ENCODE measurements at places on chromosomes 6 and 20.

DNA sequence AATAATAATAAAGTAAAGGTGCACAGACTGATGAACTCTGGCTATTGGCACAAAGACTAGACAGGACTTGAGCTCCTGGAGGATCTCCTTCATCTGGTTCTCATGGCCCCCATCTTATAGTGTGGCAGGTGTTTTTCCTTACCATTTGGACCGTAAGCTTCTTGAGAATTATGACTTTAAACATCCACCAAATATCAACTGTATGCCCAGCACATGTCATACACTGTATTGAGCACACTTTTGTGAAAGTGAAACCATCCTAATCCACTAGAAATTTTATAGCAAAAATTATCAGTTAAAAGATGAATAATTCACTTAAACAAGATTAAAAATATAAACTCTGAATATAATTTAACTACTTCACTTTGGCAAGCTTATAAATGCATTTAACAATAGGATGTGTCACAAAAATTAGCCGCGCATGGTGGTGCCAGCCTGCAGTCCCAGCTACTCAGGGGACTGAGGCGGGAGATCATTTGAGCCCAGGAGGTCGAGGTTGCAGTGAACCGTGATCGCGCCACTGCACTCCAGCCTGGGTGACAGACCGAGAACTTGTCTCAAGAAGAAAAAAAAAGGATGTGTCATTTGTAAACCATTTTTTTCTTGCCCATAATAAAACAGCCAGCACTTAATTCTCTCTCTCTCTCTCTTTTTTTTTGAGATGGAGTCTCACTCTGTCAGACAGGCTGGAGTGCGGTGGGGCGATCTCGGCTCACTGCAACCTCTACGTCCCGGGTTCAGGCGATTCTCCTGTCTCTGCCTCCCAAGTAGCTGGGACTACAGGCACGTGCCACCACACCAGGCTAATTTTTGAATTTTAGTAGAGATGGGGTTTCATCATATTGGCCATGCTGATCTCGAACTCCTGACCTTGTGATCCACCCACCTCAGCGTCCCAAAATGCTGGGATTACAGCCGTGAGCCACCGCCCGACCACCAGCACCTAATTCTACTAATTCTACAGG is 9.1 kb downstream of the HIVEP2 start:
- DNase-seq = no peak

DNA sequence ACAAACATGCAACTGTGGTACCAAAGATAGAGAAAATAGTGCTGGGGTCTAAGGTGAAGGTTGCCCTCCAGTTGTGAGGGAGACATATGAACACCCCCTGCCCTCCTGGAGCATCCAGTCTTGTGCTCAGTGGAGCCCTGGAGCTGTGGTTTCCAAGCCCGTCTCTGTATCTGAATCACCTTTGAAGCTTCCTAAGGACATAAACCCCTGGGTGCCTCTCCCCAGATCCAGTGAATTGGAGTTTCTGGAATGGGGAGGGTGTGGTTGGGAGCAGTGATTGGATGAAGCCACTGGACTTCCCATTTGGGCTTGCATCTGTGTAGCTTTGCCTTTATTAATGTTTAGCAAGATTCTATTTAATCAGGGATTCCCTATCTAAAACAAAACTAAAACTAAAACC is 22.4 kb upstream of the E2F3 start:
- DNase-seq = no peak

- DNase-seq = no peak
Measured at GRCh38 chr20:34892671-34893070, 16.3 kb downstream of the ACSS2 start.

- DNase-seq = no peak
Measured at GRCh38 chr6:137734875-137735182, 132.2 kb upstream of the TNFAIP3 start.

DNA sequence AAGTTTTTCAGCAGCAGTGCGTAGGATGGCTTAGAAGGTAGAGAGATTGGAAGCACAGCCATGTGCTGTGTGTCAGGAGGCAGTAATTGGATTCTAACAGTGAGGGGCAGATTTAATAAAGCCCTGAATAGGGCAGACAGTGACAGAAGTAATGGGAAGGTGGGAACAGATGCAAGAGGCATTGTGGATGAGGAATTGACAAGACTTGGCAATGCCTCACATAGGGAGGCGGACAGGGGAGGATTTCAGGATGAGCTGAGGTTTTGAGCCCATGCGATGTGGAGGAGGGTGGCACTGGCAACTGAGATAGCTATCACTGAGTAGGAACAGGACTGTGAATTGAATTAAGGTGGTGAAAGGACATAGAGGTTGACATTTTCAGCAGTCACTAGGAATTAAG is 262.2 kb upstream of the FLRT3 start:
- DNase-seq = no peak

- DNase-seq = no peak
Measured at GRCh38 chr20:36181934-36182603, 27.5 kb downstream of the EPB41L1 start.

DNA sequence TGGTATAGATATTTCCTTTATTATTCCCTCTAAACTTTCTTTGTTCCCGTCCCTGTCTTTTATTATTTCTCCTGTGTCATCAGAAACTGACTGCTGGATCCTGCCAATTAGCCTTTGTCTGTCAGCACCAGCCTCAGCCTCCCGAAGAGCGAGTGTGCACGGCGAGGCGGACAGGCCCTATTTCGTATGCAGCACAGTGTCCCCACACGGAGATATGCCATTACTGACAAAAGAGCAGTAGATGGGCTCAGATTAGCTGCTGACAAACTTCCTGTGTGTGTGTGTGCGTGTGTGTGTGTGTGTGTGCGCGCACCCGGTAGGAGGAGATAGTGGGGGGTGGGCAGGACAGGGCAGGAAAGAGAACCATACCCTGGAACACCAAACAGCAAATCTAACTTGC is 99.5 kb upstream of the ZFP64 start:
- DNase-seq = no peak

DNA sequence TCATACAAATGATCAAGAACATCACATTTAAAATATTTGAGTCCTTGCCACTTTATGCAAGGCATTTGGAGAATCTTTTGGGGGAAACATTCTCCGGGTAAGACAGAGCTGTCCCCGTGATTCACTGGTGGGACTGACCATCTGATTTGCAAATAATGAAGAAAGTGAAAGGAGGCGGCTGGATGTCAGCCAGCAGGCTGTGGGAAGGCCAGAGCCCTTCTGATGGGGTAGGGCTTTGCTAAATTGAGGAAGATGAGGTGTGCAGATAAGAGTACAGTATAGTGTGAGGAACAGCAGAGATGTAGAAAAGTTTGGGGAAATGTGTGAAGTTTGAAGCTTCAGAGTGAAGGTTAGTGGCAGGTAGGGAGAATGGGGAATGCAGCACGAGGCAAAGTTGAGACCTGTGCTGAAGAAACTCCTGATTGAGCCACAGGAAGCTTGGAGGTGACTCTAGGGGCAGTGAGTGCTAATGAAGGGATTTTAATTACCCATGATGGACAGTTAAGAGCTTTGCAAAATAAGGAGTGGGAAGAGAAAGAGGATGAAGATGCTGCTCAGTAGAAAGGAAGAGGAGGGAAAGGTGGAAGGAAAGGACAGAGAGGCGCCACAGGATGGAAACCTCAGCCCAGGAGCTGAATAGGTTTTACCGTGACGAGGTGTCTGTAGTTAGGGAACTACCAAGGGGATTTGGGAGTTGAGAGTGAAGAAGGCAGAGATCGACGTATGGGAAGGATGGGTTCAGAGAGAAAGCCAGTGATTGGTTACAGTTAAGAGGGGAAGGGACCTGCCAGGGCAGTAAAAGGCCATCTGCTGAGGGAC is 68.7 kb downstream of the SNX9 start:
- no peak for DNase-seq

GRCh38 chr6:163688739-163689362 is 274.3 kb downstream of the QKI start:
- no peak for DNase-seq

- no peak for DNase-seq
Measured at GRCh38 chr6:106751501-106752252, 122.3 kb downstream of the QRSL1 start.

DNA sequence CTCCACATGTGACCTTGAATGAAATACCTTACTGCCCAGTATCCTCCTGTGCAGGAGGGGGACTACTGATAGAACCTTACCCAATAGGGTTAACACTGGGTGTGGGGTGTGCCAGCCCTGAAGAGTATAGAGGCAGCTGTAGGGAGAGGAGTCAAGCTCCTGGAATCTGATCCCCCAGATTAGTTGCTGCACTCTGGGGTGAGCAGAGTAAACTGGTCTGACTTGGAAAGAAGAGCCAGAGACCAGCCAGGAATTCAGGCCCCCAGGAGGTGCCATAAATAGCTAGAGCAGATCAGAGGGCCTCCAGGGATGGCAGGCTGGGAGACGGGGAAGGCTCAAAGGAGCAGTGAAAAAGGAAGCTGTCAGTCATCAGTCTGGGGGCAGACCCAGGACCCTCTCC is 3.5 kb upstream of the APOBEC2 start:
- DNase-seq = no peak

DNA sequence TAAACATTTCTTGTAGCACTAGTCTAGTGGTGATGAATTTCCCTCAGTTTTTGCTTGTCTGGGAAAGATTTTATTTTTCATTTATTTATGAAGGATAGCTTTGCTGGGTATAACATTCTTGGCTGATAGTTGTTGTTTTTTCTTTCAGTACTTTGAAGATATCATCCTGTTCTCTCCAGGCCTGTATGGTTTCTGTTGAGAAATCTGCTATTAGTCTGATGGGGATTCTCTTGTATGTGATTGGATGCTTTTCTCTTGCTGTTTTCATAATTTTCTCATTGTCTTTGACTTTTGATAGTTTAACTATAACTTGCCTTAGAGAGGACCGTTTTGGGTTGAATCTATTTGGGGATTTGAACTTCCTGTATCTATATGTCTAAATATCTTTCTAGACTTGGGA is 207.1 kb downstream of the PACRG start:
- no peak for DNase-seq

DNA sequence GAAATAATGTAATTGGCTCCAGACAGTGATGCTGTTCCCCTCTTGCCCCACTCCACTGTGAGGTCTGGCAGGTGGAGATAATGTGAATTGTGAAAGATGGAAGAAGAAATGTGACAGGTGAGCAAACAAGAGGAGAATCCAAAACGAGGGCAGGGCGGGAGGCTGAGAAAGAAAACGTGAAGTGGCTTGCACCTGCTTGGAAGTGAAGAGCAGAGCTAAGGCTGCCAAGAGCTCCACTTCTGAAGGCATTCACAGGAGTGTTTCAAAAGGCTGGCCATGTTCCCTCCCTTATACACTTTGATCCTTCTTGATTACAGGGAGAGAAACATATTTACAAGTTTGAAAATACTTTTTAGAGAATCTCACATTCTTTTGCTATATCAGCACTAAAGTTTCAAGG is 359.4 kb downstream of the EPHA7 start:
- no peak for DNase-seq

GRCh38 chr6:48613231-48613949 is 502.4 kb upstream of the PTCHD4 start:
- no peak for DNase-seq

- peak; percentile 33 for DNase-seq
Measured at GRCh38 chr20:51400051-51400926, 142.2 kb downstream of the NFATC2 start.

DNA sequence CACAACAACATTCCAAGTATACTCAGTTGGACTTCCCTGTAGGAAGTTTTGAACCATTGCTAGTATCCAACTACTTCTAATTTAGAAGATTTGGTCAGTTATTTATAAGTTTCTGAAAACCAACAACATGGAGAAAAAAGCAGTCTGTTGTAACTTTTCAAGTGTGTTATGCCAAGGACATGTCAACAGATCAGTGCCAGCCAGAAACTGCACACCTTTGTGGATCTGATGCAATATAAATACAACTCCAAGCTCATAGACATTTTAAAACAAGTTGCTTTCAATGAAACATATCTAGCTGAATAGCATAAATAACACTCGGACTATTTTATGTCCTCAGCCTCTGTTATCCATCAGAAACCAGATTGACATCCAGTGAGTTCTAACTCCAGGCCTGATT is 58.3 kb upstream of the CARMIL1 start:
- DNase-seq = no peak

DNA sequence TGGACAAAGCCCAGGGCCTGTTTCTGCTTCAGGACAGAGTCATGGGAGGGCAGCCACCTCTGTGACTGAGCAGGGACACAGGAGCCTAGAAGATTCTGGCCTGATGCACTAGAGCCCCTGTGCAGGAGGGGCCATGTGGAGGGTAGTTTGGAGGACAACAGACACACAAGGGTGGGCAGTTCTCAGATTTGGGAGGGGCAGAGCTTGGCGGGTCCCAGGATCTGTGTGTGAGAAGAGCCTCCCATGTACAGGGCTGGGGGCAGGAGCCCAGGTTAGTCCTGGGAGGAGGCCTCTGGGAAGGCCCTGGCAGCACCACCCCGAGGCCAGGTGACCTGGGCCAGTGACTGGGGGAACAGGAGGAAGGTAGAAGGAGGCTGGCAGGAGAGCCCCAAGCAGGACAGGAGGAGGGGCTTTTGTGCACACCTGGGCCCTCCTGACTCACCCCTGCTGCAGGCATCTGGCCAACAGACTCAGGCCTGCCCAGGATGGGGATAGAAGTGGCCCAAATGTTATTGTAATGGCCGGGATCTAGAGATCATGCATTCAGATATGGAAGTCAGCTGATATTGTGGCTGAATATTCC is 1.4 kb upstream of the ULBP3 start:
- peak; percentile 64 for DNase-seq

DNA sequence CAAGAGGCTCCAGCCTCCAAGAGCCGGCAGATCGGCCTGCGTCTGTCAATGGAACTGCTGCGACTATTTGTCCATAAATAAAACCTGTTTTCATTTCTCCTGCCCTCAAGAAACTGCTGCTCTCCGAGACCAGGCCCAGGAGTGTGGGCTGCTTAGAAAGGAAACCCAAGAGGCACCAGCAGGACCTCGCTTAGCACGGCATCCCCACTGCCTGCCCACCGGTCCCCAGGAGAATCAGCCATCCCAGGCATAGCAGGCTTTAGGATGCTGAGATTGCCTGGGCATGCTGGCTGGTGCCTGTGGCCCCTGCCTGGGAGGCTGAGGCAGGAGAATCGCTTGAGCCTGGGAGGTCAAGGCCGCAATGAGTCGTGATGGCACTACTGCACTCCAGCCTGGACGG is 17.6 kb downstream of the NTSR1 start:
- DNase-seq = no peak

DNA sequence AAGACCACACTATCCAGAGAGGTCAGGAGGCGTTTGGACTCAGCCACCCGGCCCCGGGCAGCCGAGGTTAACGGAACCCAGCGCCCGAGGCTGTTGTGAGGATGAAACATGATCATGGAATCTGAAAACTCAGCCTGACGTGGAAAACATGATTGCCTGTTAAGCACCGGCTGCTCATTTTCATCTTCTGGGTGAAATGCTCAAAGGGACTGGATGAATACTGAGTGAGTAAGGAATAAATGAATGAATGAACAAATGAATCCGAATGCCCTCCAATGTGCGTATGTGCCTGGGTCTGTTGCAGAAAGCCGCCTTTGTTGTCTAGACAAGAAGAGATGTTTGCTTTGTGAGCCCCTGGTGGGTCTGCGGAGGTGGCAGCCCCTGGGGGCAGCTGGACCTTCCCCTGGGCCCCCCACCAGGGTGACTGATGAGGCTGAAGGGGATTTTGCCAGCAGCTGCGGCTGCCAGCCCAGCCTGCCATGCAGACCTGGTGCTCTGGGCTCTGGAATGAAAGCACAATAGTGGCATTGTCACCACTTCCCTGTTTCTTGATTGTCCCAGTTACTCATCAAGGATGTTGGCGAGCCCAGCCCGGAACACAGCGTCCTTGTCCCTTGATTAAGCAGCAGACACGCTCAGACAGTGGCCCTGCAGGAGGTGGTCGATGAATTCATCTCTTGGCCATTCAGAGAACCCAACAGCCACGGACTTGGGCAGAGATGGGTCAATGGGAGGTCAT is 211.1 kb downstream of the ANKRD60 start:
- DNase-seq = no peak

GRCh38 chr6:85506441-85507093 is 56.7 kb downstream of the NT5E start:
- no peak for DNase-seq

All from RPMI8226 (cell line).